Lung (tissue), 17 donors: ENCODE measurements at places on chromosomes 4 and X.

DNA sequence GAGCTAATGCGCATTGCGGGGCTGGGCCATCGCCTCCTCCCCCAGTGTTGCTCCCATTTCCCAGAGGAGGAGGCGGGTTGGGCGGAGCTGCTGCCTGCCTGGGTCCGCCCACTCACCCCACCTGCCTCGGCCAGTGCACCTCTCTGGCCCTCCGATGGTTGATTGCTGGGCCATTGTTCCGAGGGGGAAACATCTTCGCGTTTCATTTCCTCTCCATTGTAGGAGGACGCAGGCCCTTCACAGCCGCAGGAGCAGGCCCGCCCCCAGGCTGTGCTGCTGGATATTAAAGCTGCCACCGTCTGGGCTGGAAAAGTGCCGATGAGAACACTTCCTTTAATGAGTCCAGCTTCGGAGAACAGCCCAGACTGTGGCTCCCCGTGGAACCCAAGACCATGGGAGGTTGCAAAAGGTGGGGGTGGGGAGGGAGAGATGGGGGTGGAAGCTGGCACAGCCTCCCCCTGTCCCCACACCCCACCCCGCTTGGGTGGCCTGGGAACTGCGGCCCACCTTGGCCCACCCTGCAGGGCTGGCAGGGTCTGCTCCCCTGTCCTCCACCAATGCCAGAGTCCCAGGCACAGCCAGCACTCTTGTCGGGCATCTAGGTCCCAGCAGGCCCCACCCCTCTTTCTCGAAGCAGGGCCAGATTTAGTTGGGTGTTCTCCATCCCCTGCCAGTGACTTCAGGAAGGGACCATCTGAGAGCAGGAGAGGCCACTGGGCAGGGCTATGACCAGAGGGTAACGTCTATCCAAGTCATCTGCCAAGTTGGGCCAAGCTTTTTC, 96.6 kb downstream of the ADRA2C start:
- peak; percentile 29 for DNase-seq

DNA sequence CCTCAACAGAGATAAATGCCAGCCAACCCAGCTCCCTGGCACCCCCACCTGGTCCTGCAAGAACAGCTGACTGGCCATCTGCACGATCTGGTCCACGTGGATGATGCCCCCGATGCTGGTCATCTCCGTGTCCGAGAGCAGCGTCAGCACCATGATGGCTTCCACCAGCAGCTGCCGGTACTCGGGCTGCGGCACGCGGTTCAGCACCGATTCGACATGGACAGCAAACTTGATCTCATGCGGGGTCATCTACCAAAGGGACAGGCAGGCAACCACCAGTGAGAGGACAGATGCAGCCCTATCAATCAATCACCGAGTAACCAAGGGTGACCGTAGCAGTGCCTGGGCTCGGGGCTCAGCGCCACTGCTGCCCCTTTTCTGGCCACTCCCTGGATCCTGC, 89.8 kb downstream of the PHKA2 start:
- DNase-seq, result no peak

DNA sequence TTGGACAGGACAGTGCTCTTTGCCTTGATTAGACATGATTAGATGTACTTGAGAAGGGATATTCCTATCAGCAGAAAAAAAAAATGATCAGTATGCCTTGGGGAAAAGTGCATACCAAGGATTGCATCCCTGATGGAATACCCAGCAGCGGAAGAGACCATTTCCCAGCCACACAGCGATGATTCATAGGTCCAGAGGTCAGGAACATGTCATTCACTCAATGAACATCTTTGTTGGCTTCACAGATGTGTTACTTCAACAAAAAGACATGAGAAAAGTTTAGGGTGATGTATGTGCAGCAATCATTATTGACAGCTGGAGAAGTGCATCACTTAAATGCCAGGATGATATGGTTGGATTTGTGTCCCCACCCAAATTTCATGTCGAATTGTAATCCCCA, 293.5 kb downstream of the ZNF674 start:
- DNase-seq, result no peak

GRCh38 chr4:156390599-156391324, 437.1 kb upstream of the CTSO start:
- DNase-seq, result no peak

DNA sequence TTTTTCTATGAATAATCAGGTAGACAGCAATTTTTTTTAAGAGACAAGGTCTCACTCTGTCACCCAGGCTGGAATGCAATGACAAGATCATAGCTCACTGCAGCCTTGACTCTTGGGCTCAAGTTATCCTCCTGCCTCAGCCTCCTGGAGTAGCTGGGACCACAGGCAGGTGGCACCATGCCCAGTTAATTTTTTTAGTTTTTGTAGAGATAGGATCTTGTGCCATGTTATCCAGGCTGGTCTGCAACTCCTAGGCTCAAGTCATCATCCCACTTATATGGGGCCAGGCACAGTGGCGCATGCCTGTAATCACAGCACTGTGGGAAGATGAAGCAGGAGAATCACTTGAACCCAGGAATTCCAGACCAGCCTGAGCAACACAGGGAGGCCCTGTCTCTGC, 26.8 kb downstream of the AFAP1 start:
- no peak for DNase-seq

DNA sequence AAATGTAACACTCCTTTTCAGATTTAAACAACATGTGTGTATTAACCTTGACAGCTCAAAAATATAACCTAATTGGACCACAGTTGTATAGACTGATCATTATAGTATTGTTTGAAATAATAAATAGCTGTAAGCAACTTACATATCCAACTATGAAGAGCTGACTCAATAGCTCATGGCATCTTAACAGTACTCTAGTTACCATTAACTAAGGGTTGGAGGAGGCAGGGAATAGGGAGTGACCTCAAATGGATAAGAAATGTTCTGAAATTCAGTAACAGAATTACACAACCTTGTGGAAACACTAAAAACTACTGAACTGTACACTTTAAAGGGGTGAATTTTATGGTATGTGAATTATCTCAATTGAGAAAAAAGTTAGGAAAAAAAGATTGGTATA, 136.5 kb upstream of the CPEB2 start:
- DNase-seq, result no peak

DNA sequence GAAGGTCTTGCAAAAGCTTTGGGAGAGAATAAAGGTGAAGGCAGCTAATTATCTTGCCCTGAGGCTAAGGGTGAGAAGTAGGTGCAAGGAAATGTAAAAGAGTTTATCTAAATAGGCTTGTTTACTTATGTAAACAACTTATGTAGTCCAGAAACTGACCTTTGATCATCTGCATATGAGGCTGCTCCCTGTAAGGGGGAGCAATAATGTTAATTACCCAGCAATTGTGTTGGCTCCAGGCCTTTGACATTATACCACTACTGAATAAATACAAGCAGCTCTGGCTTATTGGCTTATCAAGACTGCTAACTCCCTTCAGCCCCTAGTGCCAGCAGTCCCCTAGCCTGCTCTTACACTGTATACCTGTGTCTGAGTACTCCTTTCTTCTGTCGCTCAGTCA, 303.7 kb upstream of the GNPDA2 start:
- no peak for DNase-seq

- DNase-seq, result no peak
These were observed 99.2 kb upstream of the RAPGEF2 start for GRCh38 chr4:159003420-159004253.

- DNase-seq, result no peak
These were observed 32.7 kb downstream of the CWH43 start for GRCh38 chr4:49018718-49019295.

DNA sequence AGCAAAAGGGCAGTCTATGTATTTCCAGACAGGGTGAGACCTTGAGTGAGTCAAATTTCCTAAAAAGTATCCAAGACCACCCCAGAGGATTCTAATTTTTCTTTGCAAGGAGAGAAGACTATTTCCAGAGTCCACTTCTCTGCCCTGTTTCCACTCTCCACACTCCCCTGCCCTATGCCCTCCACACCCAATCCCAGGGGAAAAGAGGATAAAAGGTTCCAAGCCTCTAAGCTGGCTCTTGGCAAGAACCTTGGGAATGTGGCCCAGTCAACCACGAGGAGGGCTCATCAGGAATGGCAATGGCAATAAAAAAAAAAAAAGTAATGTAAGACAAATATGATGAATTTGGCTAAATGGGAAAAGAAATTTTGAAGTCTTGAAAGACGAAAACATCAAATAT, 65.9 kb downstream of the SRPX start:
- no peak for DNase-seq

GRCh38 chr4:177489471-177490246, 47.4 kb upstream of the AGA start:
- no peak for DNase-seq

- DNase-seq, result peak; percentile 74
These were observed 44.7 kb downstream of the SCD5 start for GRCh38 chr4:82753725-82754410.

DNA sequence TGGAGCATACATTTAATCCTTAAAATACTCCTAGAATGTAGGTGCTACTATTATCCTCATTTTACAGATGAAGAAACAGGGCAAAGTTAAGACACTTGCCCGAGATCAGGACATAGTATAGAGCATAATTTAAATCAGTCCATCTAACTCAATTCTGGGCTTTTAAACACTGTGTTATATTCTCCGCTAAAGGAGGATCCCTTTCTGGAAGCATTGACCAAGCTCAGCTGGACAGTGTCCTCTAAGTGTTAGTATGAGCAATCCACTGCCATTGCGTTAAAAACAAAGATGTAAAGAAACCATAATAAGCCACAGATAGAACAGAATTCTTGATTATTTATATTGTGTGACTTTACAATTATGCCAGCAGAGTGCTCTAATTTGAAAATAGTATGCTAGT, 207.0 kb downstream of the ARHGAP24 start:
- no peak for DNase-seq

GRCh38 chr4:39763714-39764572, 66.0 kb downstream of the UBE2K start:
- DNase-seq, result no peak

GRCh38 chr4:10958226-10958856, 273.8 kb upstream of the CLNK start:
- DNase-seq, result no peak

- DNase-seq, result no peak
These were observed 119.6 kb downstream of the CBLL2 start for GRCh38 chrX:22392133-22392948.

DNA sequence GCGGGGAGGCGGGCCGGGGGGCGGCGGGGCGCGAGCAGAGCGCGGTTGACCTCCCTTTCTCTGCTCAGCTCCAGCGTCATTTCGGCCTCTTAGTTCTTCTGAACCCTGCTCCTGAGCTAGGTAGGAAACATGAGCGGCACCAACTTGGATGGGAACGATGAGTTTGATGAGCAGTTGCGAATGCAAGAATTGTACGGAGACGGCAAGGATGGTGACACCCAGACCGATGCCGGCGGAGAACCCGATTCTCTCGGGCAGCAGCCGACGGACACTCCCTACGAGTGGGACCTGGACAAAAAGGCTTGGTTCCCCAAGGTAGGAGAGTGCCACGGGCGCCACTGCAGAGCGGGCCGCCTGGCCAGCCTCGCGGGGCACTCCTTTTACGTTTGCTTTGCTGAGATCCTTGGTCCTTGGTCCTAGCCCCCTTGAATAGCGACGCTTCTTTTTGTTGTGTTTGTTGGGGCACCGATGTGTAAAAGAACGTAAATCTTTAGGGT, at the start of gene HTATSF1:
TSS of gene HTATSF1 (plus strand) at position 37 of the 497 bp plus-strand sequence. CDS start at position 130, 93 bp downstream.
- DNase-seq, result no peak

DNA sequence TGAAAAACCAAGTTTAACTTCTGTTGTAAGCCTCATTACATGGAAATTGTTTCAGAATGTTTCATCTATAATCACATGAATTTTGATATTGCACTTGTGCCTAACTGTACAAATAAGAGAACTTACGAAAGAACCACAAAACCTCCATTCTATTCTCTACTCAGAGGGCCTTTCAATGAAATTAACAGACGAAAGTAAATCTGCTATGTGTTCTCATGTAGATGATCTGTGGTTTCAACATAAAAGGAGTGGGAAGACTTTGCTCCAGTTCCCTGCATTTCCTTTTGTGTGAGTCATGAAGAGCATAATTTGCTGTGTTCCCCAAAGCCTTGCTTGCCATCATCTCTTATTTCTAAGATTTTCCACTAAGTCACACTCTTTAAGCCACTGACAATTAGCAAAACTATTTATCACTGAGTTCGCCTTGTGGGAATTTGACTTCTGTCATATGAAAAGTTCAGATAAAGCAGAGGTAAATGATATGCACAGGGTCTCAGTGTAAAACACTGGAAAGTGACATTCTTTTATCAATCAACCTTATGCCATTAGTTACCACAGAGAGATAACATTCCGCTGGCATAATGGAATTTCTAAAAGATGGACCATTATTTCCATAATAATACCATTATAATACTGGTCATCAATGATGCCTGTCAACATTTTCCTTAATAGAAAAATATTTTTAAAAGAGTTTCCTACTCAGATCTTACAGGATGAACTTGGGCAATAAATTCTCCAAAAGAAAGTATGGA, 329.8 kb downstream of the NR3C2 start:
- DNase-seq, result no peak

- no peak for DNase-seq
These were observed 283.1 kb upstream of the SPANXN4 start for GRCh38 chrX:142742581-142742980.

DNA sequence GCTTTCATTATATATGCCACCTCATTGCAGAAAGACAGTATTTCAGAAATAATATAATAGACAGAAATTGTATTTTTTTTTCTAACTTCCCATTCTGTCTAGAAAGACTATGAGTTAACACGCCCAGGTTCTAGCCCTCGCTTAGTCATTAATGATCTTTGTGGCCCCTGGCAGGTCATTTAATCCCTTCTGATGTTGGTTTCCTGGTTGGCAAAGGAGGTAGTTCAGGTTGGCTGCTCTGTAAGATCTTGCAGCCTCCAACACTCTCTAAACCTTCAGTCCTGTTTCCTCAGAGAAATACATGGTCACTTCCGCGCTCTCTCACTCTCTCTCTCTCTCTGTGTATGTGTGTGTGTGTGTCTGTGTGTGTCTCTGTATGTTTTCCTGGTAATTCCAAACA, 156.3 kb upstream of the NOCT start:
- no peak for DNase-seq

GRCh38 chrX:112359906-112360305, 277.3 kb upstream of the TRPC5 start:
- DNase-seq, result no peak

DNA sequence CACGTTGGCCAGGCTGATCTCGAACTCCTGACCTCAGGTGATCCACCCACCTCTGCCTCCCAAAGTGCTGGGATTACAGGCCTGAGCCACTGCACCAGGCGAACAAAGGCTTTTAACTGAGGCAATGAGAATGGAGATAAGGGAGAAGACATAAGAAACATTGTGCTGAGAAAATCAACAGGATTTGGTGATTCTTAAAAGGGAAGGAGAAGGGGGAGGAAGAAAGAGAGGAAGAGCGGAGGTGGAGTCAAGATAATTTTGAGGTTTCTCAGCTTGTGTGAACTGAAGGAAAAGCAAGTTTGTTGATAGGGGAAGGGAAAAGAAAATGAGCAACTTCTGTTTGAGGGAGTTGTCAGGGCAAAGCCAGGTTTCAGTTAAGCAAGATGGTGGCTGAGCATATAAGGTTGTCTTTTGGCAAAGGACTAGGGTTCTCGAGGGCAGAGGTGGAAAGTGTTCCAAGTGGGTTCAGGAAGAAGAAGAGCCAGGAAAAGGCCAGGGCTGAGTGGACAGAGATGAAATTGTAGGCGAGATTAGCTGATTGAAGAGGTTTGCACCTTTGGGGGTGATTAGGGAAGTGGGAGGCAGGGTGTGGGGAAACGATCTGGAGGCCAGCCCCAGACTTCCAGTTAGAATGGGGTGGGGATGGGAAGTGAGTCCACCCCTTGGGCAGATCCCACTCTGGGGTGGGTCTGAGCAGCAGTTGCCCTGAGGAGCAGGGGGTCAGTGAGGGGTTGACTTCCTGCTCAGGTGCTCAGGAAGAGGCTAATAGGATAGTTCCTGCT, 7.8 kb downstream of the DOCK11 start:
- no peak for DNase-seq
